ENCODE measurements at places on chromosomes 3 and 15.

DNA sequence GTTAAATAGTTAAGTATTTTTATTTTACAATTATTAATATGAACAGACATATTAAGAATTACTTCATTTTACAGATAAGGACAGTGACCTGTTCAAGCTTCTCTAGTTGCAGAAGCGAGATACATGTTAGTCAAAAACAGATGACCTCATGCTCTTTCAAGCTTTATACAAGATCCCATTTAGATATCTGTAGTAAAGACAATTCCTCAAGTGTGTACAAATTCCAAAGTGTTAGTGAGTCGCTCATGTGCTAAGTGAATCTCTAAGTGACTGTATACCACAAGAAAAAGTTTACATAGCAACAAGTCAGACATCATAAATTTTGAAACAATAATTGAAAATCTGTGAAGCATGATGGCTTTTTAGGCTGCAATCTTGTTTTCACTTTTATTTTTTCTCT lies 293.8 kb downstream of the ROBO1 start:
- DNase-seq = no peak

DNA sequence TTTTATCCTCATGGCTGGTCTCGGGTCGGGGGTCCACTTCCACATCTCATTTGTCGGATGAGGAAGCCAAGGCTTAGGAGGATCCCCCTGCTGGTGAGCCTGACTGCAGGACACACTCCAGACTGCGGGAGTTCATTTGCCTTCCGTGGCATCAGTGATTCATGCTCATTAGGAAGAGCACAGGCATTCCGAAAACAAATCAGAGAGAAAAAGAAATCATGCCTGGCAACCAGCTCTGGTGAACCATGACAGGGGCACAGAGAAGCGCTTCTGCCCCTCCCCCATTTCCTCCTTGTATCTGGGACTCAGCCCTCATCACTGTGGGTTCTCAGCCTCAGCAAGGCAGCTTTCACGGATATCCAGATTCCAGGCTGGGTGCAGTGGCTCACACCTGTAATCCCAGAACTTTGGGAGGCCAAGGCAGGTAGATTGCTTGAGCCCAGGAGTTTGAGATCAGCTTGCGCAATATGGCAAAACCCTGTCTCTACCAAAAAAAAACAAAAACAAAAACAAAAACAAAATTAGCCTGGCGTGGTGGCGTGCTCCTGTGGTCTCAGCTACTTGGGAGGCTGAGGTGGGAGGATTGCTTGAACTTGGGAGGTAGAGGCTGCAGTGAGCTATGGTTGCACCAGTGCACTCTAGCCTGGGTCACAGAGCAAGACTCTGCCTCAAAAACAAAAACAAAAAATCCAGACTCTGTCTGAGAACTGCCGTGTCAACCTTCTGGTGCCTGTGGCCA lies 28.4 kb downstream of the IRAK2 start:
- peak; percentile 32 for DNase-seq

- no peak for DNase-seq
Observed at GRCh38 chr15:37921527-37922385, 12.7 kb upstream of the TMCO5A start.

DNA sequence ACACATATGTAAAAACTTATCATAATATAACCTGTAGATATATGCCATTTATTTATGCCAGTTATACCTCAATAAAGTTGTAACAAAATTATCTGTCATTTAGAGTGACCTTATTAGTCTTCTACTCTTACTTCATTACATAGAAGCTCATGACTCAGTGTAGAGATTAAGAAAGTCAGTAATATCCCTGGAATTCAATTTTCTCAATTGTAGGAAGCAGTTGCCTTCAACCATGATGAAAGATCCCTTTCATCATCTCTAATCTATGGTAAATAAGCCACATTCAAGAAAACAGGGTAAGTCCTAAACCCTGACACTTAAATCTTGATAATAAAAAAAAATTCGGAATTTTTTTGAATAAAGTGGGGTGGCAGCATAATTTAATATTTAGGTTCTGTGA lies 216.5 kb upstream of the PEX5L start:
- no peak for DNase-seq

DNA sequence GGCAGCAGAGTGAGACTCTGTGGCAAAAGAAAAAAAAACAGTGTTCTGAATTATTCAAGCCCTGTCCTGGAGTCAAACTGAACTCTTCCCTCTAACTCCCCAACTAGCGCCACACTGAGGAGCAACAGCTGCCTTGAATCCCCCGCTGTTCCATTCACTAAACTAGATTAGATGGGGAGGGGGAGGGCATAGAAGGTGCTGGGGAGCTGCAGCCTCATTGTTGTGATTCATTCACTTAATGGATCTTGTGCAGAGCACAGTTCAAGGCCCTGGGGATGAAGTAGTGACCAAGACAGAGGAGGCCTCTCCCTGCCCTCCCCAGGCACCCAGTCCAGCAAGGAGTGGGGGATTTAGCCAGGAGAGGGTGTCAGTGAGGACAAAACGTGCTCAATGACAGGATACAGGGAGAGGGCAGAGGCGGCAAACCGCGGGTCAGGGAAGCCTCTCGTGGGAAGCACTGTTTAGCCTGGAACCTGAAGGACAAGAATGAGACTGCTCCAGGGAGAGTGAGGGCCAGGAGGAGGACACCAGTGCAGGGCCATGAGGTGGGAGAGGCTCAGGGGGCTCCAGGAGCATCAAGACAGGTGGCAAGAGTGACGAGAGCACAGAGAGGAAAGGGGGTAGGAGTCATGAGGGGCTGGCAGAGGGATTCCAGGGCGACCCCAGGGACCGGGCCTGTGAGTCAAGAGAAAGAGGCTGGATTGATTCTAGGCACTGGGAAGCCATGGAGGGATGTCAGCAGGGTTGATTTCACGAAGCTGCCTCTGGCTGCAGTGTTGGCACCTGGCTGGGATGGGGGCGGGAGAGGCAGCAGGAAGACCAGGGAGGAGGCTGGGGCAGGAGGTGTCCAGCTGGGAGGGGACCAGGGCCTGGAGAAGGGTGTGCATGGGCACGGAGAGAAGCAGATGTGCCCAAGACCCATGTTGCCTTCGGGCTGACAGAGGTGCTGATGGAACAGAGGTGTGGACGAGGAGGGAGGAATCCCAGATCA lies 31.4 kb downstream of the ALS2CL start:
- DNase-seq = no peak

- DNase-seq = no peak
Observed at GRCh38 chr15:42228036-42228435, 19.9 kb upstream of the VPS39 start.

DNA sequence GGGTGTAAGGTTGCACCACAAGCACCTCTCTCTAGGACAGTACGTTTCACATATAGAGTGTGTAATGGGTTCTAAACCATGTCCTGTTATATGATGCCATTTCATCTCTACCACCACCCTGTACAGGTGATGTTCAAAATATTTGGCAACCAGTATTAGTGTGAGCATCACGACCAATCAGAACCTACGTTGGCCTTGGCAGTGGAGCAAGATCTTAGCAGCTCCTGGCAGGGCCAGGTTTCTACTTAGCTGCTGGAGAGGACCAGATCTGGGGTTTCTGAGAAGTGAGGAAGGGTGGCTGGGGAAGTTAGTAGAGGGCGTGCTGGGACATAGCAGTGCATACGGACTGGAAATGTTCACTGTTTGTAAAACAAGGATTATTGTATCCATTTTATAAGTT lies 23.1 kb upstream of the MITF start:
- no peak for DNase-seq

DNA sequence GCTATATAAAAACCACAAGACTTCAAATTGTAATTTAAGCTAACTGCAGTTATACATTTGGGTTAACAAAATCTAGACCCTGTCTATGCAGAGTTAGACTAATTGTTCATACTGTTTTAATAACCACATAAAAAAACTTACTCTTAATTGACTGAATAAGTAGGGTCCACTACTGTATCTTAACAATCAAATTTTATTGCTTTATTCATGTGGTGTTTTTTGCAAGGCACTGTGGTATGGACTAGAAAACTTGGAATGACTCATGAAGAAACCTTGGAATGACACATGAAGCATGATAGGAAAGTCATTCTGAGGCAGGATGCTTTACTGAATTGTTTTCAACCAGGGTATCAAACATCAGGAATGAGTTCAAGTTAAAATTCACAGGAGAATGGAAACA lies 2.3 kb downstream of the SERP1 start:
- no peak for DNase-seq
